Glutamatergic neuron (in vitro differentiated cells): ENCODE measurements at places on chromosomes 11 and 22. TPM values are rescaled to one million over a fixed set of nuclear protein-coding genes. Genes with fewer than 3 reads are reported as not detected.

MMP1 gene
- total RNA-seq: not detected

TMPRSS4 gene
- not detected for total RNA-seq

CBLIF gene
- total RNA-seq: not detected

SYT9 gene
- 3.7 TPM for total RNA-seq

ARHGAP20 gene
- not detected for total RNA-seq

CLDN5 gene
- 7.4 TPM for total RNA-seq

MEI1 gene
- total RNA-seq: 0.64 TPM

EHF gene
- total RNA-seq: not detected

NRXN2 gene
- total RNA-seq: 50.4 TPM

TRIM22 gene
- total RNA-seq: 5.0 TPM

RTN4R gene
- total RNA-seq: 38.3 TPM

DNA sequence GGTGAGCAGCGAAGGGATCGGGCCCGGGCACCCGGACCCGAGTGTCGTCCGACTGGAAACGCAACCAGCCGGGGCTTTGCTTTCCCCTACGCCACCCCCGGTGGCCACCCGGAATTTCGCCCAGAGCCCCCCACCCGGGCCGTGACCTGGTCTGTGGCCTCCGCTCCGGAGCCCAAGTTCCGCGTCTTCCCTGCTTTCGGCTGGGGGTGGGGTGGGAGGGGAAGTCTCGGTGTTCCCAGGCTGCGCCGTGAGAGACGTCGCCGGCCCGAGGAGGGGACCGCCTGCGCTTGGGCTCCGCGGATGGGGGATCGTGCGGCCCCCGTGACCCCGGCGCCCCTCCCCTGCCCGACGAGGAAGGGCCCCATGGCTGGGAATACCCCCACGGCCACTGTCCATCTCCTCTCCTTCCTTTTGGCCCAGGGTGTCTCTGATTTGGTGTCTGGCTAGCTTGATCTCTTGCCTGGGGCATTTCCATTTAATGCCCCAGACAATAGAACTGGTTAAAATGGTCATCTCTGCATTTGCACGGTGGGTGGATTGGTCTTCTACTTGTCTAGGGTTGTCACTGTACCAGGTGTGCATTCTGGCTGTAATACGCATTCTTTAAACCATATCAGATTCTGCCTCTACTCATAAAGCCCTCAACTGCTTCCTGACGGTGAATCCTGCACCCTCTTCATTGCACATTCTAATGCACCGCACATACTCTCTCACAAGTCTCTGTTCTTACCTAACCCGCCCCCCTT, 789 bp downstream of the SIK2 start:
- peak overlapping the region; percentile 73 for H3K27ac ChIP-seq
- peak overlapping the region; percentile 96 for H3K4me3 ChIP-seq
- H3K27me3 ChIP-seq: peaks cover 10% of the 10 kb centered on the region
- peak; percentile 67 for DNase-seq
- H3K4me1 ChIP-seq: peaks cover 12% of the 10 kb centered on the region
- H3K36me3 ChIP-seq: peaks cover 4% of the 10 kb centered on the region

GRCh38 chr11:47271961-47272661, 2.2 kb downstream of the MADD start:
- H3K4me1 ChIP-seq: peaks cover 35% of the 10 kb centered on the region
- H3K4me3 ChIP-seq: peak overlapping the region; percentile 91
- H3K27ac ChIP-seq: peak overlapping the region; percentile 85
- H3K27me3 ChIP-seq: peaks cover 12% of the 10 kb centered on the region

GRCh38 chr11:44950031-44950624, 555 bp downstream of the TP53I11 start:
- H3K27ac ChIP-seq: peak overlapping the region; percentile 83
- peak; percentile 72 for DNase-seq
- no peaks in the 10 kb centered on the region for H3K36me3 ChIP-seq
- peak overlapping the region; percentile 78 for H3K4me3 ChIP-seq
- peaks cover 13% of the 10 kb centered on the region for H3K27me3 ChIP-seq

DNA sequence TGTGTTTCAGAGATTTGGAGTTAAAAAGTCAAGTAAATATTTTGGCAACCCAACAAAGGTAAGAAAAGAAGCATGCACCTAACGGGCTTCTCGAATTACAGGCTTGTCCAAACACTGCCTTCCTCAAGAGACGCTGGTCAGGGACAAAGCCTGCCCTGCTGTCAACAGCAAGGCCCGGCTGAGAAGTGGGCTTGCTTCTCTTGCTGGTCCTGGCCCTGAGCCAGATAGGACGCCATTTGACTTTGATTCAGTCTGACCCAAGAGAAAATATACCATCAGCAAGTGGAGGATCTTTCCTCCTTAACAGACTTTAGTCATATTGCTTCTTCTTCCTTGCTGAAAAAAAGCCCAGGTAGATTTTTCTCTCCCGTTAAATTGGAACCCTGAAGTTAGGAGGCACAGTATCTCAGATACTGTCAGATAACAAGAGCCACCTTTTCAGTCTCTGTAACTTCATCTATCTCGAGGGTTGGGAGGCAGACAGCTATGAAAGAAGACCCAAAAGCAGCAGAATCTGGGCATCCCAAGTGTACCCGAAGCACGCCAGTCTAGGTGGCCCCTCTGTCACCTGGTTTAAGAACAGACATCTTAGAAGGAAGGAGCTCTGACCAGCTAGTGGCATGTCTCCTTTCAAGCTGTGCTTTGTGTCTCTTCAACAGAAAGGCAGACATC, 57.5 kb downstream of the C22orf31 start:
- peak; percentile 29 for DNase-seq
- H3K4me1 ChIP-seq: peaks cover 13% of the 10 kb centered on the region
- no peaks in the 10 kb centered on the region for H3K27me3 ChIP-seq
- no peaks in the 10 kb centered on the region for H3K36me3 ChIP-seq
- H3K4me3 ChIP-seq: no peak overlapping the region

DNA sequence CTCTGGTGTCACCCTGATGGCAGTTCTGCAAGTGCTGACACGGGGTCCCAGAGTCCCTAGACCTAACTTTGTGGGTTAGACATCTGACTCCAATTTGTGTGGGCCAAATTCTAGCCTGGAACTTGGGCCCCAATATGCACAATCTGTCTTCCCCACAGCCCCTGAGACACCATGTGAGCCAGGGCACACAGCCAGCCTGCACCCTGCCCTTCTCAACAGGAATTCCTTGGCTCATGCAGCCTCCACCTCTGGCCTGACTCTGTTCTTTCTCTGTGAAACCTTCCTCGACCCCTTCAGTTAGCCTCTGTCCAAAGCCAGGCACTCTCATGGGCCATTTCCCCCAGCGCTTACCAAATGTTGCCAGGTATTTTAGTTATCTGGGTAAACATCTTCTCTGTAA, 59.1 kb upstream of the POU2AF1 start:
- peaks cover 16% of the 10 kb centered on the region for H3K4me1 ChIP-seq
- no peak for DNase-seq
- H3K27me3 ChIP-seq: peaks cover 1% of the 10 kb centered on the region
- no peak overlapping the region for H3K27ac ChIP-seq
- no peaks in the 10 kb centered on the region for H3K36me3 ChIP-seq

GRCh38 chr11:120675171-120675570, 163.6 kb downstream of the GRIK4 start:
- no peak for DNase-seq
- no peak overlapping the region for H3K27ac ChIP-seq
- H3K27me3 ChIP-seq: peaks cover under 1% of the 10 kb centered on the region

GRCh38 chr11:118339281-118339961, 3.1 kb downstream of the CD3D start:
- DNase-seq: no peak
- H3K4me1 ChIP-seq: no peaks in the 10 kb centered on the region
- no peaks in the 10 kb centered on the region for H3K27me3 ChIP-seq

GRCh38 chr11:93984936-93985335, 36.2 kb upstream of the HEPHL1 start:
- no peaks in the 10 kb centered on the region for H3K4me1 ChIP-seq
- no peak overlapping the region for H3K4me3 ChIP-seq
- no peak overlapping the region for H3K27ac ChIP-seq
- DNase-seq: no peak
- no peaks in the 10 kb centered on the region for H3K36me3 ChIP-seq

- H3K27me3 ChIP-seq: no peaks in the 10 kb centered on the region
- H3K4me1 ChIP-seq: no peaks in the 10 kb centered on the region
- no peak for DNase-seq
- H3K27ac ChIP-seq: no peak overlapping the region
- H3K4me3 ChIP-seq: no peak overlapping the region
Measured at GRCh38 chr11:58912124-58912523, 27.2 kb upstream of the GLYATL1 start.

GRCh38 chr11:17185938-17186337, 21.8 kb downstream of the PIK3C2A start:
- no peak overlapping the region for H3K27ac ChIP-seq
- H3K4me1 ChIP-seq: peaks cover 2% of the 10 kb centered on the region
- peaks cover 2% of the 10 kb centered on the region for H3K27me3 ChIP-seq
- no peak for DNase-seq

- no peak for DNase-seq
- no peak overlapping the region for H3K27ac ChIP-seq
Measured at GRCh38 chr11:114604179-114604813, 8.7 kb upstream of the NXPE4 start.

DNA sequence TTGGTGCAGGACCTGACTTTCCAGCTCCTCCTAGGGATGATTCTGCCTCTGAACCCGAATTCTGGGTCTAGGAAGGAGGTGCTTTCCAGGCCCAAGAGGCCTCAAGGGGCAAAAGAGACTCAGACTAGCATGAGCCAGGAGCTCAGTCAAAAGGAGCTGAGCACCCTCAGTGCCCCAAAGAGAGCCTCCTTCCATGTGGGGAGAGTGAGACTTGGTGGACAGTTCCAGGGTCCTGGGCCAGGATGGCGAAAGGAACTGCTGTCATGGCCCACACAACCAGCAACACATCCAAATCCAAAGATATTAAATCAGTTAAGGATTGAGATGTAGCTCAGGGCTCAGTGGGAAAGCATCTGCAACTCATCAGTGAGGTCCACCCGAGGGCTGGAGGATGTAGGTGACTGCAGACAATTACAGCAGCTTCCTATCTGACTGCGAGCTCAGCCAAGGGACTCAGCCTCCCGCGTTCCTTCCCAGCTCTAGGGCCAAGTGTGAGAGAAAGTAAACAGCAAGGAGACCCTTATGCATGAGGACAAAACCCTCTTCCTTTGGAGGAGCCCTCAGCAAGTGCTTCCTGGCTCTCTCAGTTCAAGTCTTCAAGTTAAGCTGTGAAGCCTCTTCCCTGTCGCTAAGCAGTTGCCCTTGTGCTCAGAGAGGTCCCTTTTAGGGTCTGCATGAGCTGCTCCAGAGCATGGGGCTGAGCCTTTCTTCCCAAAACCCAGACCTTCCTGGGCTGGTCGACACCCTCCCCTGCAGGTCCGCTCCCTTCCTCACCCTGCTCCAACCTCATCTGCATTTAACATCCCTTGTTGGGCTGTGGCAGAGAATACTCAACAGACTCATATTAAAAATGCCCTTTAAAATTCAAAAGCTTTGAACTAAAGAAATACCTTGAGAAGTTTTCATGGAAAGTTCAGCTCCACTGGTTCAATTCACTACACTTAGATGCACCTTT, 35.8 kb downstream of the C11orf58 start:
- H3K27ac ChIP-seq: no peak overlapping the region
- H3K36me3 ChIP-seq: no peaks in the 10 kb centered on the region
- DNase-seq: no peak
- H3K4me1 ChIP-seq: peaks cover 3% of the 10 kb centered on the region
- no peak overlapping the region for H3K4me3 ChIP-seq
- H3K27me3 ChIP-seq: peaks cover 1% of the 10 kb centered on the region

GRCh38 chr11:130189492-130190210, 30.1 kb downstream of the ST14 start:
- DNase-seq: no peak
- H3K27me3 ChIP-seq: peaks cover 7% of the 10 kb centered on the region
- H3K4me3 ChIP-seq: no peak overlapping the region
- H3K4me1 ChIP-seq: peaks cover under 1% of the 10 kb centered on the region

DNA sequence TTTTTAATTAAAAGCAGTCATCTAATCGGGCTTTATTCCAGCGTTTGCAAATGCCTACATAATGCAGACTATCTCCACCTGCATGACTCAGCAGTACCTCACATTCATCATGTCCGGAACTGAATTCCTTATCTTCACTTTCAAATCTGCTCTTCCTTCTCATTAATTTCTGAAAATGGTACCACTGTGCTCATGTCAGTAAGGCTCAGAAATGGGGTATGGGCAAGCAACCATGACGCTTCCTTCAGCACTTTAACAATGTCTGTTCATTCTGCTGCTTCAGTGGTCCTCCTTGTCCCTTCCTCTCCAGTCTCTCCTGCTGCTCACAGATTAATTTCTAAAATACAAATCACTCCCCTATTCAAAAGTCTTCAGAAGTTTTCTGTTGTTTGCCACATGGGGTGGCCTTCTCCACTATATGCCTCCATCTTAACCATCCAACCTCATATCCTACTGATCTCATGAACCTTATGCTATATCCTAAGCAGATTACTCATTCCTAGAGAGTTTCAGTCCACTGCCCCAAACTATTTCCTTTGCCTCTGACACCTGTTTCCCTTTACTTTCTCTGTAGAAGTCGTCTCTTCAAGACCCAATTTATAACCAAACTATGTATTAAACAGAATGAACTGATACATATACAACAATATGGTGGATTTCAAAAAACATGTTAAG, 7.0 kb downstream of the GTF2H1 start:
- H3K4me3 ChIP-seq: no peak overlapping the region
- peaks cover 2% of the 10 kb centered on the region for H3K27me3 ChIP-seq
- H3K27ac ChIP-seq: no peak overlapping the region
- peaks cover 5% of the 10 kb centered on the region for H3K4me1 ChIP-seq
- no peak for DNase-seq

DNA sequence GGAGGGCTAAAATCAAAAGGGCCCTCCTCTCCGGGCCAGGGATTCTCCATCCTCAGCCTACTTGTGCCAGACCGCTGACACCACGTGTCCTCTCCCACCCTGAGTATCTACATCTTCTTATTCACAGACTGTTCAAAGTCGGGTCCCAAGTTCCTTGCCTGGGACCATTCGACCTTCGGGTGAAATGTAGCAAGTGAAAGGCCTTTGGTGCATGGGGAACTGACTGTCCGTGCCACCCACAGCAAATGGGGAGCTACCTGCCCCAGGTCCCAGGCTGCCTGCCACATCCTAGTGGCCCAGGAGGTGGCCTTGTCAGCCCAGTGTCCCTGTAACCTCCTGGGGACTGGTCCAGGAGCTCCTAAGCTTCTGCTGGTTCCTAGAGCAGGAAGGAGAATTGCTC, 67.3 kb downstream of the RTL6 start:
- H3K4me3 ChIP-seq: no peak overlapping the region
- H3K36me3 ChIP-seq: no peaks in the 10 kb centered on the region
- H3K27me3 ChIP-seq: peaks cover 2% of the 10 kb centered on the region
- DNase-seq: no peak

GRCh38 chr11:93986716-93987115, 34.4 kb upstream of the HEPHL1 start:
- H3K27me3 ChIP-seq: peaks cover 2% of the 10 kb centered on the region
- H3K27ac ChIP-seq: no peak overlapping the region
- no peak overlapping the region for H3K4me3 ChIP-seq
- no peak for DNase-seq
- H3K36me3 ChIP-seq: no peaks in the 10 kb centered on the region

GRCh38 chr11:111250936-111251335, 5.4 kb downstream of the POU2AF2 start:
- H3K36me3 ChIP-seq: no peaks in the 10 kb centered on the region
- H3K4me1 ChIP-seq: peaks cover 2% of the 10 kb centered on the region
- DNase-seq: no peak
- no peak overlapping the region for H3K27ac ChIP-seq
- no peak overlapping the region for H3K4me3 ChIP-seq
- no peaks in the 10 kb centered on the region for H3K27me3 ChIP-seq

GRCh38 chr22:25953919-25954318, 211.9 kb downstream of the MYO18B start:
- H3K4me3 ChIP-seq: no peak overlapping the region
- H3K27ac ChIP-seq: no peak overlapping the region
- DNase-seq: no peak
- no peaks in the 10 kb centered on the region for H3K36me3 ChIP-seq

- H3K4me3 ChIP-seq: no peak overlapping the region
- no peak for DNase-seq
- H3K36me3 ChIP-seq: no peaks in the 10 kb centered on the region
Measured at GRCh38 chr11:86577644-86578636, 94.5 kb downstream of the ME3 start.
